ENCODE measurements at places on chromosomes 6 and 20.

GRCh38 chr20:34673412-34673811 is 3.5 kb downstream of the PIGU start:
- no peak for DNase-seq

- DNase-seq: no peak
Measured at GRCh38 chr6:41162687-41163418, at the start of gene TREM2. Gene TREM2 (minus strand): TSS chr6:41163116. CDS start chr6:41163082, 34 bp downstream.

GRCh38 chr20:52060794-52061714 is 130.5 kb downstream of the ZFP64 start:
- DNase-seq: no peak

- no peak for DNase-seq
Measured at GRCh38 chr6:149266659-149267058, 50.9 kb upstream of the TAB2 start.

DNA sequence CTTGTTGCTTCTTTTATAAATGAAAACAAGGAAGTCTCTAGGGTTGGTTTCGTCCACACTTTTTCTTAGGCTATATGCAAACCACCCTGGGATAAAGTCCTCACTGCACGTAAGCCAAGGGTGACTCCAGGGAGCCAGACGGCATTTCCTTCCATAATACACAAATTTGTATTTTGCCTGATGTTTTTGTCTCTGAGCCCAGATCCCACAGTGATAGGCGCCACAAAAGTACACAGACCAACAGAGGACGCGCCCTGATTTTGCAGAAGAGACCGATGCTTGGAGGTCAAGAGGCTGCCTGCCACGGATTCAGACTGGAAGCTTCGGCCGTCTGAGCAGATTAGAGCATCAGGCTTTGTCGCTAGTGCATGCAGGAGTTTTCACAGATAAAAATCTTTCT is 22.8 kb downstream of the FOXQ1 start:
- DNase-seq: no peak

DNA sequence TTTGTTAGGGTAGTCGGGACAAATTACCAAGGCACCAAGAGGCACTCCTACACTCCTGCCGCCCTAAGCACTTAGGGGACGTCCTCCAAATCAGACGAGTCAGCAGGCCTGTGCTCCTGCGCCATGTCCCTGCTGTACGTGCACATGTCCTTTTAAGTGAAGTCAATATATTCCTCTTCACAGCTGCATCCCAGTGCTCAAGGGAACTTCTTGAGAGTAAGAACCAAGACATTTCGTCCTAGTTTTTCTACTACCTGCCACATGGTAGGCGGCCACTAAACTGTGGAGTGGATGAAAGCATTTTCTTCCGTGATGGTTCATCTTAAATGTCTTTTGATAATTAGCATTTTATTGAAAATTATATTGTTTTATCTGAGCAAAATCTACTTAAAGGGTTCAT is 100.7 kb downstream of the RPP40 start:
- DNase-seq: no peak

DNA sequence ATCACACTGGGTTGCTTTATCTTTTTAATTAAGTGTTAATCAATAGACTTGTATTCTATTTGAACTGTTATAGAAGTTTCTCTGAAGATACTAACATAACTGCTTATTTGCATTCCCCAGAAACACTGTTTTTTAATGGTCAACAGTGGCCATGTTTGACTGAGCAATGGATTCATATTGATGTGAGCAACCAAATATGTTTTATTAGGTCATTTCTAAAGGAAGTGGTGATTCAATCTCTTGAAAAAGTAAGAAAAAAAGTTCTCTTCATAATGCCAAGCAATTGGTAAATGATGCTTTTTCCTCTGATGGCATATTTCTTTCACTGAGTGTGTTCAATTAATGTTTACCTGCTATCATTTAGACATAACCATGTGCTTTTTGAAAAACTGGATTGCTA is 593.0 kb upstream of the CITED2 start:
- DNase-seq: no peak

GRCh38 chr20:1427457-1428054 is 34.7 kb upstream of the FKBP1A start:
- DNase-seq: no peak

- DNase-seq: no peak
Measured at GRCh38 chr20:54479138-54479906, 3.9 kb downstream of the DOK5 start.

DNA sequence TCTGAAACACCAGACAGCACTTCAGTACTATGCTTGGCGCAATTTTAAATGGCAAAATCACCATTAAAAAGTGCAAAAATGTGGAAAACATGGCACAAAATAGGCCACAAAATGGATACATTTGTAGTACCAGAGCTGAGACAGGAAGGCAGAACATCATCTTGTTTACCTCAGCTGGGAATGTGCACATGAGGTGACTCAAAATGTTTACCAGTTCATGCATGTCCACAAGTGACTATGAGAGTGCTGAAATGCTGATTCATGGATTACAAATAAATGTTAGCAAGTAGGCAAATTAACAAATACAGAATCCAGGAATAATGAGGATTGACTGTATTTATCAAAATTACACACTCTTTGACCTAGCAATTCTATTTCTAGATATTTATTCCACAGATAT is 201.6 kb downstream of the ISM1 start:
- DNase-seq: no peak

DNA sequence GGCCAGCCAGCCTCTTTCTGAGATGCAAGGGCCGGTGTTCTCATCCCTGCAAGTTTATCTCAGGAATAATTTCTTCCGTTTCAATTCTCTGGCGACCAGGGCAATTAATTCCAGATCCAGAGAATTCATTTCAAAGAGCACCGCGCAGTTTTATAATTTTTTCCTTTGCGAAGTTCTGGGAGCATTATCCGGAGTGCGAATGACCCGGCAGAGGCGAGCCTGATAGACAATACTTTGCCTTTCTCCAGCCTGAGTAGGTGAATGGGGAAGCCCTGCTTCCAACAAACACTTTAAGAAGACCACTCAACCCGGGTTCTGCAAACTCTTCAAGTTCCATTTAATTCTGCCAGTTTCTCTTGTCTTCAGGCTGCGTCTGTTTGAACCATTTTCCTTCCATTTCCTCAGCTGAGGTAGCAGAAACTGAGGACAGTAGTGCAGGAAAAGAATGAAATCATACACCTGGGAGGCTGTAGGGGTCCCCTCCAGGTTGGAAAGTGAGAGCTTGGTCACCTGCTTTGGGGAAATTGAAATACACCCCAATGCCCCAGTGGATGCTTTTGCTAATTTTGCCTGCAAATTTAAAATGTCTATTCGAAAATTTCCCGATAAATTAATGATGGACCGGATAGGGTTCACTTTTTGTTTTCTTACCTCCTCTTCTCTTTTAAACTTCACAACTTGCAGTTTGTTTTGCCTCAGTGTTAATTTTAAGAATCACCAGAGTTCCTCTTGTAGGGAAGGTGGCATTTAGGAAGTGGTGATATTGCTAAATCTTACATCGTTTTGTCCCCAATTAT is 1.1 kb downstream of the VGLL2 start:
- no peak for DNase-seq

GRCh38 chr20:20552076-20552475 is 160.4 kb downstream of the RALGAPA2 start:
- no peak for DNase-seq

DNA sequence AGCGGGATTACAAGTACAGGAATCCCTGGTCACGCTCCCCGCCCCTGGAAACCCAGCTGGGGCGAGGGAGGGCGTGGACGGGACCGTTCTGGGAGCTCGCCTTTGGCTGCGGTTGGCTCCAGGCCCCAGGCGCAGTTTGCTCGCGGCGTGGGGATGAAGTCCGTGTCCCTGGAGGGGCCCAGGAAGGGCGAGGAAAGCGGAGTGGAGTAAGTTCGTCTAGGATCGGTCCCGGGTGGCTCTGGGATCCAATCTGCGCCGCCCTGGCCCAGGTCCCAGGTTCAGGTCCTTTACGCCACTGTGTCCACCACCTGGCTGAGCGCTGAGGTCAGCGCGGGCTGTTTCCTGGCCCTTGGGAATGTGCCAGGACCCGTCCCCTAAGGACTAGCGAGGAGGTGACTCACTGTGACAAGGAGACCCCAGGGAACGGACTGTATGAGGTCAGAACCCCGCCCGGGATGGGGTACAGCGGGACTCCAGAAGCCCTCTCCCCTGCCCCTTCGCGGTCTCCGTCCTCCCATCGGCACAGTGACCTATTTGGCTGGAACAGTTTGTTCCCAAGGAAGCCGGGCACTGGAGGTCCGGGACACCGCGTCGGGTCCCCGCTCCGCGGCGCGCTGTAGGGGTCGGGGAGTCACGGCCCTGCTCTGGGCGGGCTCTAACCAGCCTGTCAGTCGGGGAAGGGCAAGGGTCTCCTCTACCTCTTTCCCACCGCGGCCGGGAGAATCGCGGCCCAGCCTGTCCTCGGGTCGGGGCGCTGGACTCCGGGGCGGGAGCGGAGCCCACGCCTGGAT is 724 bp downstream of the CDKN1A start:
- DNase-seq: peak; percentile 51

GRCh38 chr6:94133106-94133505 is 713.7 kb upstream of the EPHA7 start:
- no peak for DNase-seq

GRCh38 chr20:44494681-44495080 is 19.0 kb downstream of the TTPAL start:
- DNase-seq: no peak

GRCh38 chr6:16278048-16278724 is 39.8 kb downstream of the GMPR start:
- DNase-seq: peak; percentile 28

DNA sequence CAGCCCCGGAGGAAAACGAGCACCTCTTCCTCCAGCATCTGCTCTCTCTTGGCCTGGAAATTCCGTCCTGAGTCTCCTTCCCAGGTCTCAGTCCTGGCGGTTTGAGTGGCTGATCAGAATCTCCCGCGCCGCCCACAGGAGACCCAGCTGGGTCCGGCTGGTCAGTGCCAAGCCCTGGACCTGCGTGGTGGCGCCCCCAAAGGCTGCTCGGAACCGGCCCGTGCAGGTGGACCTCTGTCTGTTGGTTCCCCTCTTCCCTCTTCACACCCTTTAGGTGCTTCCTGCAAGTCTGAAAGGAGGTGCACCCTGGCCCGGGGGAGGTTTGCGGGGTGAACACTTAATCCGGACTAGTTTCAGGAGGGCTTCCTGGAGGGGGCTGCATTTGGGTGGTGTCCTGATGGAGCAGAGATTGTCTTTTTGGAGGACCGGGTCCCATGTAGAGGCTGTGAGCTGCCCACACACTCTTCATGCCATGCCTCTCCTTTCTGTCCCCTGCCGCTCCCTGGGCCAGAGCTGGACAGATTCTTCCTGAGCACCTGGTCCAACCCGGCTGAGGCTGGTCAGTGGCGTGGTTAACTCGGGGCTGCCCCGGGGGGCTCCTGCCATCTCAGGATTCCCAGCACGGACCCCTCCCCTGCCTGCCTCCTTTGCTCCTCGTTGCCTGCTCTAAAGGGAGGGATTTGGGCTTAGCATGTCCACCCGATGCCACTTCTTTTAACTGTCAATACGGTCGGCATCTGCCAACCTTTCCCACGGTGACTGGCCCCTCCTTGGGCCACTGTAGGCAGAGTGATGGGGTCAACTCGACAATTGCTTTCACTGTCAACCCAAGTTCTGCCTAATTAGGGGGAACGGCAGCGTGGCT is 16.5 kb upstream of the BHLHE23 start:
- DNase-seq: no peak

- DNase-seq: peak; percentile 76
Measured at GRCh38 chr20:43914311-43915210, at the start of gene TOX2. Gene TOX2 (plus strand): TSS chr20:43914852. CDS start chr20:43914892, 40 bp downstream.

DNA sequence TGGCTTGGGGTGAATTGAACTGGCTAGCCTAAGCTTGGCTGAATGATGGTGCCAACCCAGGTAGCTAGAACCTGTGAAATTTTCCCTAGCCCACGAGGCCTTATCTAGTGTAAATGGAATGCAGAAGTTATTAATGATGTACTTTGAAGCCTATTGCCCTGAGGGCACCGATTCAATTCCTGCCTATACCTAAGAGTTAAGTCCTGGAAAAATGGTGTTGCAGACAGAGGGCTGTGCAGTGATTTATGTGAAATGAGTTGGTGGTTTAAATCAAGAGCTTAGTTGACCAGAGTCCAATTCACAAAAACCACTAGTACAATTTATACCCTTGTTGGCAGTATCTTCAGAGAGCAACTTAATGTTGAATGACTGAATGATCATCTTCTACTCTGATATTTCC is 373.8 kb upstream of the JAG1 start:
- no peak for DNase-seq

Data from H54 (cell line).